Thoracic aorta (tissue), 2 donors: ENCODE measurements at places on chromosomes 16 and 17.
A peak's percentile ranks its signal among the peaks of the same experiment; 100 is the strongest.

DNA sequence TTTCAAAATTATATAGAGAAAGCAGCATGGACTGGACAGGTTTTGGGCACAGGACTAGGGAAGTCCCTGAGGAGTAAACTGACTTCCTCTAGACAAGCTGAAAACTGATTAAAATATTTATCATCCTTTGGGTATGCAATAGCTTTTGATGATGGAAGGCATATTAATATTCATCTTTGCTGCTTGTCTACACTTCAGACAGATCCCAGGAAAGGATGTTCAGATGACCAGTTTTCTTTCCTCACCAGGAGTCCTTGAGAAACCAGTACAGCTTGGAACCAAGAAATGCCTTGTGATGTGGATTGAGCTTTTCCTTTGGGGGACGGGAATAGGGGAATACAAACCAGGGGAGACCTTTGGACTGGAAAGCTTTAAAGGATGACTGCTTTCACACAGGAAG, 195.5 kb downstream of the FTO start:
- DNase-seq: no peak

DNA sequence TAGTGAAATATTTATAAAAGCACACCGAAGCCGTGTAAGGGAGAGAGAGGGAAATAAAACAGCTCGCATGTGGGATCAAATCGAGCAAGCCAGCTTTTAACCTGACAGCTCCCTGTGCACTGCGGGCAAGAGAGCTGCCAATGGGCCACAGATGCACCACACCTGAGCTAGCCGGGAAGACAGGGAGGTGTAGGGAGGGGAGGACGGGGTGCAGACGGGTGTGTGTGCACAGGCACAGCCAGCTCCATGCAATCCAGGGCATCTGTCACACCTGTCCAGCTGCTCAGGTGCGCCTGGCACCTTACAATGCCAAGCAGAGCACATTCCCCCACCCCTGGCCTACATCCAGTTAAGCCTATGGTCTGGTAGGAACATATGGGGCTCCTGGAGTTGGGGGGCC, 70.0 kb downstream of the C16orf78 start:
- DNase-seq: no peak

- DNase-seq: no peak
Observed at GRCh38 chr17:50899005-50899460, 32.9 kb upstream of the TOB1 start.

DNA sequence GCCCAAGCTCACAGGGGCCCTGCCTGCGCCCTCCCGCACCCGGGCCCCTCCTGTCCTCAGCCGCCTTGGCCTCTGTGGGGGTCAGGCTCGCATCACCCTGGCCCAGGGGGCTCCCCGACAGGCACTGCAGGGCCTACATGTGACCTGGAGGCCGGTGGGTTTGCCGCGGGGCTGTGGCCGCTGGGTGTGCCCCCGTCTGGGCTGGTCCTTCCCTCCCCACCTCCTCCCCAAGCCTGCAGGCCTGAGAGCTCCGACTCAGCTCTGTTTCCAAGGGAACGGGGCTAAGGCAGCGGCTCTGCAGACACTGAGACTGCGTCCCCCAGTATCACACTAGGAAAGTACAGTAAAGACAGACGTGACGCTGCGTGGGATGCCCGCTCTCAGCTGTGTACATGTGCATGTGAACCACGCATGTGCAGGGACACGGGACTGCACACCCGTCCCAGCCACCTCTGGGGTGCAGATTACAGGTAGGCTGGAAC, 16.5 kb upstream of the WDR45B start:
- DNase-seq: no peak

GRCh38 chr16:47713225-47713595, 252.1 kb downstream of the PHKB start:
- no peak for DNase-seq

GRCh38 chr16:87966064-87966645, 14.9 kb downstream of the BANP start:
- DNase-seq: no peak

- DNase-seq: no peak
Observed at GRCh38 chr17:44247440-44247841, 20.5 kb downstream of the SLC4A1 start.

- no peak for DNase-seq
Observed at GRCh38 chr17:73362697-73363096, 50.9 kb upstream of the CDC42EP4 start.

- DNase-seq: no peak
Observed at GRCh38 chr17:7853691-7854038, 1.2 kb upstream of the TMEM88 start.

GRCh38 chr16:56294579-56294978, 103.3 kb downstream of the GNAO1 start:
- DNase-seq: no peak

- no peak for DNase-seq
Observed at GRCh38 chr17:65022751-65023700, 33.5 kb downstream of the GNA13 start.

GRCh38 chr16:3027983-3028715, 4.3 kb downstream of the THOC6 start:
- DNase-seq: no peak

DNA sequence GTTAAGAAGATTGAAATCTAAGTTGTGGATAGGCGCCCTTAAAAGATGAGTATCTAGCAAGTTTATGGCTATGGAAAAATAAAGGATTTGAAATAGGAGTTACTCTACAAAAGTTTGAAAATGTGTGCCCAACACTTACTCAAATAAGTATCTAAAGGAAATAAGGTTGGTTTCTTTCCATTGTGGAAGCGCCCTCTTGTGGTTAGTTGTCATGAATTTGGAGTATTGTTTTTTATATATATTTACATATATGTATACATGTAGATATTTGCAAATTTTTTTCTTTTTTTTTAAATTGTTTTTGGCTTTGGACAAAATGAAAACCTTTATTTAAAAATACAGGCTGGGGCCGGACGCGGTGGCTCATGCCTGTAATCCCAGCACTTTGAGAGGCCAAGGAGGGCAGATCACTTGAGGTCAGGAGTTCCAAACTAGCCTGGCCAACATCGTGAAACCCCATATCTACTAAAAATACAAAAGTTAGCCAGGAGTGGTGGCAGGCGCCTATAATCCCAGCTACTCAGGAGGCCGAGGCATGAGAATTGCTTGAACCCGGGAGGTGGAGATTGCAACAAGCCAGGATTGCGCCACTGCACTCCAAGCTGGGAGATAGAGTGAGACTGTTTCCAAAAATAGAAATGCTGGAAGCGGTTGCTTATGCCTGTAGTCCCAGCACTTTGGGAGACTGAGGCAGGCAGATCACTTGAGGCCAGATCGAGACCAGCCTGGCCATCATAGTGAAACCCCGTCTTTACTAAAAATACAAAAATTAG, 24.0 kb upstream of the VPS4A start:
- DNase-seq: peak; percentile 31

- DNase-seq: no peak
Observed at GRCh38 chr16:71885261-71885650, 1.3 kb upstream of the ZNF821 start.

DNA sequence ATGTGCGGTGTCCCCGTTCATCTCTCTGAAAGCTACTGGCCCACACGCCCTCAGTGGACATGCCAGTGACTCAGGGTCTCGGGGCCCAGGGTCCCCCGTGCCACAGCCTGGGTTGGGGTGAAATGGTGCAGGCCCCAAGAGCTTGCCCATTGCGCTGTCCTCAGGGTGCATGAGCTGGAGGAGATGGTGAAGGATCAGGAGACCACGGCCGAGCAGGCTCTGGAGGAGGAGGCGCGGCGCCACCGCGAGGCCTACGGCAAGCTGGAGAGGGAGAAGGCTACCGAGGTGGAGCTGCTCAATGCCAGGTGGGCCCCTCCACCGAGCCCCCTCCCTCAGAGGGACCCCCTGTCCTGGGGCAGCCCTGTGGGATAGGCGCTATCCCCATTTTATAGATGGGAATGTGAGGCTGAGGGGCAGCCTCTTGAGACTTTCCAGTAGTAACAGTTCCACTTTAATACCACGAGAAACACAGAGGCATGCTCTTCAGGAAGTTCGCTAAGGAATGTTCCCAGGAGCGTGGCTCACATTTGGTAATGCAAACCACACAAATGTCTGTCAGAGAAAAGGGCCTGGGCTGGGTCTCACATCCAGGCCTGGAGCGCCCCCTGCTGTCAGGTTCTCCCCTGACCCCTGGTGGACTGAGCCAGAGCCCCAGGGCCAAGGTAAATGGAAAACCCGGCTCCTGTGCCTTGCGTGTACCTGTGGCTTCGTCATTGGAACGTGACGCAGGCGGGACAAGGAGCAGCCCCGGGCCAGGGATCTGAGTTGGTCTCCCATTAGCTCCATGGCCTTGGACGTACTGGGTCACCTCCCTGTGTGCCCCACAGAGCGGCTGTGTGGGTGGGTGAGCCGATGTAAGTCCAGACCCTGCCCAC, 133.7 kb downstream of the RAB11FIP4 start:
- DNase-seq: peak; percentile 68

DNA sequence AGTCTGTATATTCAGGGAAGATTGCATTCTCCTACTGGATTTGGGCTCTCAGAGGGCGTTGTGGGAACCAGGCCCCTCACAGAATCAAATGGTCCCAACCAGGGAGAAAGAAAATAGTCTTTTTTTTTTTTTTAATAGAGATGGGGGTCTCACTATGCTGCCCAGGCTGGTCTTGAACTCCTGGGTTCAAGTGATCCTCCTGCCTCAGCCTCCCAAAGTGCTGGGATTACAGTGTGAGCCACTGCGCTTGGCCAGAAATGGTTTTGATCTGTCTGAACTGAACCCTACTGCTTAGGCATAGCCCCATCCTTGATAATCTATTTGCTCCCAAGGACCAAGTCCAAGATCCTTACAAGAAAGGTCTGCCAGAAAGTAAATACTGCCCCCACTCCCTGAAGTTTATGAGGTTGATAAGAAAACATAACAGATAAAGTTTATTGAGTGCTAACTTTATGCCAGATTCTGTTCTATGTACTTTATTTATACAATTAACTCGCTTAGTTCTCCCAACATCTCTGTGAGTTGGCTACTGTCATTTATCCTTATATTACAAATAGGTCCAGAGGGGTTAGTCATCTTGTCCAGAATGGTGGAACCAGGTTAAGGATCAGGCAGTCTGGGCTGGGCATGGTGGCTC, 13.5 kb downstream of the G6PC1 start:
- DNase-seq: no peak

- no peak for DNase-seq
Observed at GRCh38 chr17:1474402-1475189, 17.9 kb downstream of the MYO1C start.
